Activated T-cell treated with anti-CD3 and anti-CD28 coated beads, Interleukin-2, amount 50 U/mL, for 72 hours (primary cell): ENCODE measurements at places on chromosomes 4 and X. TPM values are rescaled to one million over a fixed set of nuclear protein-coding genes. Genes with fewer than 3 reads are reported as not detected.

The TSPYL2 gene
- total RNA-seq = 93.3 TPM

The TBC1D8B gene
- 0.50 TPM for total RNA-seq

The AR gene
- 0.09 TPM for total RNA-seq

The GAGE12H gene
- not detected for total RNA-seq

The TBX22 gene
- not detected for total RNA-seq

The EFHC2 gene
- 0.53 TPM for total RNA-seq
